Activated CD4-positive, alpha-beta T cell treated with anti-CD3 and anti-CD28 coated beads, Interleukin-2, Interleukin-4, amounts not matched to agents 100 ng/mL and 50 ng/mL, durations not matched to agents 16 hours and 8 hours (primary cell): ENCODE measurements at places on chromosomes 16 and 17.

DNA sequence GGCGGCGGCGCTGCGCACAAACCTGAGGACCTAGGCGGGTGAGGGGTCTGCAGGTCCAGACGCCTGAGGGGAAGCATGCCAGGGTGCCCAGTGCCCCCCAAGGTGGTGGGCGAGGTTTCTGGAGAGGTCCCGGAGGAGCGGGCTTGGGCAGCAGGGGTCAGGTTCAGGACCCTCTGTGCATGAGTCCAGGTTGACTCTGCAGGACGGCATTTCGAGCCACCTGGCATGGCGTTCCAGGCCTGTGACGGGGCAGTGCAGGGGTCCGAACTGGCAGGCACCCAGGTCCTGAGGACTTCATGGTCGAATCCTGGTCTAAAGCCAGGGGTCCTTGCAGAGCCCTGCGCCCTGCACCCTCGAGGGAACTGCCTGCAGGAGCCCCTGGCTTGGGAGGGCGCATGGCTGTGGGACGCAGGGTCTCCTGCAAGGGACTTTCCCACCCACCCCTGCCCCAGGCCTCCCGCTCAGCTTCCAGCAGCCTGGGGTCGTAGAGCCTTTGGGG is 3.5 kb downstream of the SLC16A3 start:
- DNase-seq = no peak

DNA sequence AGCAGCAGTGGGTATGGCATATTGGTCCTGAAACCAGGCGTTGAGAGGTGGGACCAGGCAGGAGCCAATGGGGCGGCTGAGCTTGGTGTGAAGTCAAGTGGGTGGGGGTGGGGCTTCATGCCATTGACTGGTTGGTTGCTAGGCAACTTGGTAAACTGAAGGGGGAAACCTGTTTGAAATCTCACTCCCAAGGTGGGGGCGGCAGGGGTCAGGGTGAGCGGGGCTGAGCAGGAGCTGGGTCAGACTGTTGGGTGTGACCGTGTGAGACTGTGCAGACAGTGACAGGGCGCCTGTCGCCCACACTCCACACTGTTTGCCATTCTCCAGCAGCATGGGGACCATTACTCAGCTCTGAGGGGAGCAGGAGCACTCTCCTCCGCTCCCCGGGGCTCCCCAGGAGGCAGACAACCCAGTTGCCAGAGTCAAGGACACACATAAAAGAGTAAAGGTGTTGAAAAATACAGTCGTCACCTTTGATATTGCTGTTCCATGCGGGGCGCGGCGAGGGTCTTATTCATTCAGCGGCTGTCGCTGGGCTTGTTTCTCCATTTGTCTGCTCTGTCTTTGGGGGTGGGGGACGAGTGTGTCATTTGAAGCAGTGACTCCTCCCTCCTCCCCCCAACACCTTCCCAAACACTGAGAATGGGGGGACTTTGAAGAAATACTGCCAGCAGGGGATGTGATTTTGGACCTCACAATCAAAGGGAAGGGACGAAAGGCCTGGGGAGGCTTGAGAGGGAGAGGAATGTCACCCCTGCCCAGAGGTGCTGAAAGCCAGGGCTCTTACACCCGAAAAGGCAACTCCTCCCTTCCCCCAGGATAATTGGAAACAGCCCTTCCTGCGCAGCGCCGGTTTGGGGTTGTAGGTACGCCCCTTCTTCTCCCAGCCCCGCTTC is 1.2 kb upstream of the EFNB3 start:
- DNase-seq = no peak

DNA sequence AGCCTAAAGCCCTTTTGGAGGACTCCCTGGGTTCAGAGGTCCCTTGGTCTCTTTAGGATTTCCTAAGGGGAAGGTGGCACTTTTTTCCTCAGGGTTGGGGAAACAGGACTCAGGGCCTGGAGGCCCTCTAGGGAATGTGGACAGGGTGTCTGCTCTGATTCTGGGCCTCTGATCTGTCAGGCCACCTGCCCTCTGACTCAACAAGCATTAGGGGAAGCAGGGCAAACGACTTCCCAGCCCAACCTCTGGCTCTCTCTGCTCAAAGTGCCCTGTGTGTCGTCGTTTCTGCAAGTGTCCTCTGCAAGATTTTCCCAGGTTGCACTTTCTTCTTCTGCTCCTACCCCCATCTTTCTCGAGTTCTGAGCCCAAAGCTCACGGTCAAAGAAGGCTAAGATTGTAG is 6.6 kb upstream of the IGFBP4 start:
- DNase-seq = no peak

GRCh38 chr17:10073941-10074340 is 124.5 kb downstream of the GAS7 start:
- DNase-seq = no peak

DNA sequence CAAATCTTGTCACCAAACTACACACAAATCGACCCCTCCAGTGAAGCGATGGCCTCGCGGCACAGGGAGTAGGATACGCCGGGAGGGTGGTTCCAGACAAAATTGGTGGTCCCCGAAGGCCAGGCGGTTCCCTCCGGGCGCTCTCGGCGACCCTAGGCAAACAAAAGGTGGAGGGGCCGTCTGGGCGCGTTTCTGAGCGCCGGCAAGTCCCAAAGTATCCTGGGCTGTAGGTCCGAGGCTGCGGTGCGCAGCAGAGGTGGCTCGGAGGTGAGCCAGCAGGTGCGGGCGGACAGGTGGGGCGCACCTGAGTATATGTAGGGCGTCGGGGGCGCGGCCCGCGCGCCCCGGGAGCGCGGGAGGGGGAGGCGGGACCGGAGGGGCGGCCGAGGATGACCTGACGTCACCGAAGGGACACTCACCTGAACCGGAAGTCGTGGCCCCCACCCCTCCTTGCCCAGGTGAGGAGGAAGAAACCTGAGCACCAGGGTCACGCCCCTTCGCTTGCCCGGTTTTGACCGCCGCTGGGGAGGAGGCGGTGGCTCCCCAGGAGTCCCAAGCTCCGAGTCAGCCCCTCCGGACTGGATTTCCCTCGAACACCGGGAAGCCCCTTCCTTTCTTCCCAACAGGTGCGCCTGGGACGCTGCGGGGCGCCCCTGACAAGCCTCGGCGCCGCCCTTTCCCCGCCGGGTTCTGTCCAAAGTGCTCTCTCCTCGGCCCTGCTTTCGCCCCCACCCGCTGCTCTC is at the start of gene CLDN7:
Gene CLDN7, minus strand, starts transcription at position 287 of the 743 bp plus-strand sequence. CDS start 435 bp downstream, outside the sequence.
- no peak for DNase-seq

- no peak for DNase-seq
Observed at GRCh38 chr17:63707151-63707550, 7.2 kb upstream of the LIMD2 start.

DNA sequence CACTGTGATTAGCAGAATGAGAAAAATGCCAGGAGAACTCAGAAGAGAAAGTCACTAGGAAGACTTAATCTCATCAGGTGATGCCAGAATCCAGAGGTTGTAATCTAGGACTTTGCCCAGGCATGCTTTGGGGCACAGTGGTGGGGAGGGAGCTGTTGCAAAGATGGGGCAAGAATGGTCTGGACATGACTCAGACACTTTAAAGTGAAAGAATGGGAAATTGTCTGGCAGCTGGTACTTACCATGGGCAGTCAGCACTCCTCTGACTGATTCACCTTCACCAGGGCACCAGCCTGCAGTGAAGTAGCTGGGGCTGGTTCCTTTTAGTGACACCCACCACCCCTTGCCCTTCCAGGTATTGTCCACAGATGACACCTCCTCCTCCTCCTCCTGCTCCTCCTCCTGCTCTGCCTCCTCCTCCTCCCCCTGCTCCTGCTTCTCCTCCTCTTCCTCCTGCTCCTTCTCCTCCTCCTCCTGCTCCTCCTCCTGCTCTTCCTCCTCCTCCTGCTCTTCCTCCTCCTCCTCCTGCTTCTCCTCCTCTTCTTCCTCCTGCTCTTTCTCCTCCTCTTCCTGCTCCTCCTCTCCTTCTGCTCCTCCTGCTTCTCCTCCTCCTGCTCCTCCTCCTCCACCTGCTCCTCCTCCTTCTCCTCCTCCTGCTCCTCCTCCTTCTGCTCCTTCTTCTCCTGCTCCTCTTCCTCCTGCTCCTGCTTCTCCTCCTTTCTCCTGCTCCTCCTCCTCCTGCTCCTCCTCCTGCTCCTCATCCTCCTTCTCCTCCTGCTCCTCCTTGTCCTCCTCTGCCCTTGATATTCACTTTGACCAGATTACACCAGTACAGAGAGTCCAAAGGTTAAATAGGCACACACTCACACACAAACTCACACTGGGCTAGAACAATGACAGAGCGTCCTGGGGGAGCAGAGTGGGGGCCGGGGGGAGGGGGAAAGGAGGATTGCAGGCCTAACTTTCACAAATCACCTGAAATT is at the start of gene CHD9NB:
Gene CHD9NB, minus strand, starts transcription at position 379 of the 983 bp plus-strand sequence. CDS start 8,739 bp downstream, outside the sequence.
- peak; percentile 32 for DNase-seq

- DNase-seq = no peak
Observed at GRCh38 chr17:28334666-28335200, 539 bp downstream of the IFT20 start.

DNA sequence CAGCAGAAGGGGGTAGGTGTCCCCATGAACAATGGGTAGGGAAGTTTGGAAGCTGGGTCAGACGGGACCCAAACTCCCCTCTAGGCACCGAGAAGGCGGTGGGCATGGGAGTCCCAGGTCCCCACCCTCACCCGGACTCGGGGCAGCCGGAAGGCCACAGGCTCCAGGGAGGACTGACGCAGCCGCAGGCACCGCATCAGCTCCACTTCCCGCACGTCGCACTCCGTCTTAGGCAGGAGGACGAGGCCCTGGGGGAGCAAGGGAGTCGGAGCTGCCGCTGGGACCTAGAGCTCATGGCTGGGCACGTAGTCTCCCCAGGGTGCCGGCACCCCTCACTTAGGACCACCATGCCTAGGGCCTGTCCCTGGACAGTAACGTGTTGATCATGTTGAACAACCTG is 7.1 kb upstream of the PAM16 start:
- DNase-seq = no peak

- DNase-seq = no peak
Observed at GRCh38 chr16:77637940-77638339, 84.4 kb upstream of the NUDT7 start.

- DNase-seq = no peak
Observed at GRCh38 chr17:47701608-47702007, 7.6 kb downstream of the TBKBP1 start.

DNA sequence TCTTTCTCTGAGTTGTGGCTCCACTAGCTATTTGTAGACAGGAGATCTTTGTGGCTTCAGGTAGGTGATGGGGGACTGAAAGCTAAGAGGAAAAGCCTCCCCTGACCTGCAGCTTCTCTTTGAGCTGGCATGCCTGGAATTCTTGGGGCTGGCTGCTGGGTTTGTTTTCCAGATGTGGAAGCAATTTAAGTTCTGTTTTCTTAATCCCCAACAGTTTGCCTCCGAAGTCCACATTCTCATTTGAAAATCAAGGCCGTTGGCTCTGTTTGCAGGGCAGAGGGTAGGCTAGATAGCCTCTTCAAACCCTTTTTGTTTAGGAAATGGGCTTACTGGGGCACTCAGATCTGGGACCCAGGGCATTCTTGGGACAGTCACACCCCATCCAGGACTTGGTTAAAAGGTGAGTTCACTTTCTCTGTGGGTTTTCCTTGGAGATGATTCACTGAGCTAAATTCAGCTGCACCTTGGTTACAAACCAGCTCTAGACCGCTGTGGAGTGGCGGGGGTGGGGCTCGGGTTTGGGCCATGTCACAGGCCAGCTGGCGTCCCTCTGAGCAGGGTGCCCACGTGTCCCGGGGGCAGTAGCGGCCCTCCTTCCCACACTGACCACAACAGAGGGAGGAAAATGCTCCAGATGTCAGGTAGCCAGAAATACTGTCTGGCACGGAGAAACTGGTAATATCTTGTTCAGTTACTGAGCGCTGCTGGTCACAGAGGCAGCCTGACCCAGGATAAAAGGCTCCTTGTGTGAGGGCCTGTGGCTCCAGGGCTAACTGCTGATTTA is 108.5 kb downstream of the RAB11FIP4 start:
- no peak for DNase-seq

- no peak for DNase-seq
Observed at GRCh38 chr16:56281249-56281805, 90.0 kb downstream of the GNAO1 start.

- DNase-seq = no peak
Observed at GRCh38 chr16:83338138-83338537, 469.6 kb upstream of the HSBP1 start.

DNA sequence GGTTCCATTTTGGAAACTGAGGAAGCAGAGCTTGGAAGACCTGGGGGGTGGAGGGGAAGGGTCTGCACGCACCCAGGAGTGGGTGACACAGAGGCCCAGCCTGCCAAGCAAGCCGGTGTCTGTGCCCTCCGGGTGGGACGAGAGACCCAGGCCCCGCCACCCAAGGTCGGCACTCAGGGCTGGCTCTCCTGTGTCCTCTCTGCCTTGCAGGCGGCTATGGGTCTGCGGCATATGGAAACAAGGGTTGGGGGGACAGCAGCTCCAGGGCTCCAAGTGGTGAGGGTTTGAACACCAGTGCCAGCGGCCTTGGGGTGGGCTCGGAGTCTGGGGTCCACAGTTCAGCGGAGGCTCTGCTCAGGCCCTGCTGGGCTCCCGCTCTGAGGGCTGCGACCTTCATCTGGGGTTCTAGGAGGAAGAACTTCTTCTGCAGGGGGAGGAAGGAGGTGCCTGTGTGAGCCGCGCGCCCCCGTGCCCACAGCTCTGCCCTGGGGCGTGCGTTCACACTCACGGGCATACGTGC is 4.6 kb upstream of the CD7 start:
- no peak for DNase-seq
